Stimulated activated CD4-positive, alpha-beta T cell treated with anti-CD3 and anti-CD28 coated beads, Interleukin-1b, Interleukin-23, amount 100 ng/mL, for 1 hour (primary cell): ENCODE measurements at places on chromosomes 1 and 21.

- no peak for DNase-seq
These were observed 121.6 kb downstream of the SIK1 start for GRCh38 chr21:43305336-43305665.

DNA sequence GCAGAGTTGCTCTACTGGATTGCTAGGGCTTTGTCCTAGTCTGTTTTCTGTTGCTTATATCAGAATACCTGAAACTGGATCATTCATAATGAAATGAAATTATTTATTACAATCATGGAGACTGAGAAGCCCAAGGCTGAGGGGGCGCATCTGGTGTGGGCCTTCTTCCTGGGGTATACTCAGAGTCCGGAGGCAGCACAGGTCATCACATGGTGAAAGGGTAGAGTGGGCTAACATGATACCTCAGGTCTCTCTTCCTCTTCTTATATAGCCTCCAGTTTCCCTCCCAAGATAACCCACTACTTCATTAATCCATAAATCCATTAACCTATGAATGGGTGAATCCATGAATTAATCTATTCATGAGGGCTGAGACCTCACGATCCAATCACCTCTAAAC lies 667.6 kb upstream of the NCAM2 start:
- no peak for DNase-seq

DNA sequence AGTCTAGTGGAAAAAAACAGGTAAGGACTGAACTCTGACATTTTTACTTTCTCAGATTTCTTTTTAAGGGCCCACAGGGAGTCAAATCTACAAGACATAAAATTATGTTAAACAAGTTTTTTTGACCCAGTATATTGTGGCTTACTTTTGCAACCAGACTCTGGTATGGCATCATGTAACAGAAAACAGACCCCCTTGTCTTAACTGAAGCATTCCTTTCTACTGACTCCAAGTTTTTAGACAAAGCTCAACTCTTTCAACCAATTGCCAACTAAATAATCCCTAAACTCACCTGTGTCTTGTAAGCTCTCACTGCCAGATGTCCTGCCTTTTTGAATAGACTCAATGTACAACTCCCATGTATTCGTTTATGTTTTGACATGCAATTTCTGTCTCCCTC lies 64.3 kb downstream of the FASLG start:
- no peak for DNase-seq

- no peak for DNase-seq
These were observed 107.5 kb upstream of the SERTAD4 start for GRCh38 chr1:210125143-210125542.

- no peak for DNase-seq
These were observed 11.6 kb downstream of the RNF223 start for GRCh38 chr1:1062348-1063163.

- no peak for DNase-seq
These were observed 2.2 kb upstream of the GRIK1 start for GRCh38 chr21:29942034-29942433.

DNA sequence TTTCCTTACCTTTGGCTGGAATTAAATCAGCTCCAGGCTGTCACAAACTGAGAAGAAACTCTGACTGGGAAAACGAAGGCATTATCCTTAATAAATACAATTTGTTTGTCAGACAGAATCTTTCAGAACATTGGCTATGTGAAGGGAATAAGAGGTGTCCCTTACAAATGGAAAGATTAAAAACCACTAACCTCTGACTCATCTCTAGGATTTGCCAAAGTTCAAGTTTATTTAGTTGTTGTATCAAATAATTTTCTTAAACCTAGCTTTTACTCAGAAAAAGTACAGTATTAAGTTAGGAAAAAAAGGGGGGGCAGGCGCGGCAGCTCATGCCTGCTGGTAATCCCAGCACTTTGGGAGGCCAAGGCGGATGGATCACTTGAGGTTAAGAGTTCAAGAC lies 15.7 kb downstream of the SERTAD4 start:
- DNase-seq, result no peak

- DNase-seq, result no peak
These were observed 84.4 kb upstream of the JAK1 start for GRCh38 chr1:65050735-65051134.

DNA sequence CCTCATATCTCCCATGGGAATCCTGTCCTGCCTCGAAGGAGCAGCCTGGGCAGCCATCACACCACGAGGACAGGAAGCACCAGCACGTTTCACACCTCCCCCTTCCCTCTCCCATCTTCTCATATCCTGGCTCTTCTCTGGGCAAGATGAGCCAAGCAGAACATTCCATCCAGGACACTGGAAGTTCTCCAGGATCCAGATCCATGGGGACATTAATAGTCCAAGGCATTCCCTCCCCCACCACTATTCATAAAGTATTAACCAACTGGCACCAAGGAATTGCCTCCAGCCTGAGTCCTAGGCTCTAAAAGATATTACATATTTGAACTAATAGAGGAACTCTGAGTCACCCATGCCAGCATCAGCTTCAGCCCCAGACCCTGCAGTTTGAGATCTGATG lies 8.7 kb downstream of the SLAMF8 start:
- no peak for DNase-seq

DNA sequence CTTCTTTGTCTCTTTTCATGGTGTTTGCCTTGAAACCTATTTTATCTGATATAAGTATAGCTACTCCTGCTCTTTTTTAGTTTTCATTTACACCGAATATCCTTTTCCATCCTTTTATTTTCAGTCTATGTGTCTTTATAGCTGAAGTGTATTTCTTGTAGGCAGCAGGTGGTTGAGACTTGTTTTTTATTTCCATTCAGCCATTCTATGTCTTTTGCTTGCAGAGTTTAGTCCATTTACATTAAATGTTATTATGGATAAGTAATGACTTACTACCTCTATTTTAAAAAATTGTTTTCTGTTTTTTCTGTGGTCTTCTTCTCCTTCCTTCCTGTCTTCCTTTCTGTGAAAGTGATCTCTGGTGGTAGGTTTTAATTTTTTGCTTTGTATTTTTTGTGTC lies 45.0 kb upstream of the CD55 start:
- DNase-seq, result no peak

- DNase-seq, result no peak
These were observed 7.1 kb downstream of the PROX1 start for GRCh38 chr1:213994888-213995287.

- no peak for DNase-seq
These were observed 51.6 kb upstream of the ADARB1 start for GRCh38 chr21:45022736-45023135.

GRCh38 chr1:165712764-165713163 lies 14.4 kb upstream of the ALDH9A1 start:
- no peak for DNase-seq

- no peak for DNase-seq
These were observed 17.6 kb downstream of the OPTC start for GRCh38 chr1:203511513-203511912.

- DNase-seq, result no peak
These were observed 258.2 kb downstream of the PLPP3 start for GRCh38 chr1:56321150-56321490.
